ENCODE measurements at places on chromosomes 11 and 22.

DNA sequence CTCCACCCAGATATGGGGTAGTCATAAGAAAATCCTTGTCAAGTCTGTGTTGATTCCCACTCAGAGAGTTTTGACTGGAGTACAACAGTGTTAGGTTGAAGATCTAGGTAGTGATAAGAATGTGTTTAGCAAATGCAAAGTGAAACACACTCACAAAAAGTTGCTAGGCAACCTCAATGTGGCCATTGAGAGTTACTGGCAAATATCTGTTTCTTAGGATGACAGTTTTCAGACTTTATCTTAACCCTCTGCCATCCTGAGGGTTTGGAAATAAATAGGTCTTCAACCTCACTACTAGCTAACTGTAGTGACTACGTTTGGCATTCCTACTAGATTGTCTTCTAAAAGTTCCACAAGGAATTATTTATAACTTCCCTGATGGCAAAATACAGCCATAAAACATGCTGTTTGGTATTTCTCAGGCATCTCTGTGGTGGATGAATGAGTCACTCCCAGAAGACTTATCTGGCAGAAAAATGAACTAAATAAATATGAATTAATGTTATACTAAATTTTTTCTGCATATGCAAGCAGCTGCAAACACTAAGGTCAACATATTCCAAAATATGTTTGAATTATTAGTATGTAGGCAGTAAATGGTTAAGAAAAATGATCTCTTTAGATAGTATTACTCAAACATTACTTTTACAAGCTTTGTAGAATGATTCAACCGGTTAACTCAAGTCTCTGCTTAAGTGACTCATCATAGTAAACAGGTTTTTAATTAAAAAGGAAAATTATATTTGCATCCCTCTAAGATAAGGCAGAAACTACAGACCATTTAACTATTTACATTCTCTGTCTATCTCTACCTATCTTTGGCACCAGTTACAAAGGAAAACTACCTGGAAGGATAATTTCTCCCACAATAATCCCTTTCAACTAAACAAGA is 17.1 kb upstream of the SYTL2 start:
- DNase-seq = peak; percentile 96

GRCh38 chr22:31631436-31631835 is 30.6 kb downstream of the PISD start:
- DNase-seq = no peak

DNA sequence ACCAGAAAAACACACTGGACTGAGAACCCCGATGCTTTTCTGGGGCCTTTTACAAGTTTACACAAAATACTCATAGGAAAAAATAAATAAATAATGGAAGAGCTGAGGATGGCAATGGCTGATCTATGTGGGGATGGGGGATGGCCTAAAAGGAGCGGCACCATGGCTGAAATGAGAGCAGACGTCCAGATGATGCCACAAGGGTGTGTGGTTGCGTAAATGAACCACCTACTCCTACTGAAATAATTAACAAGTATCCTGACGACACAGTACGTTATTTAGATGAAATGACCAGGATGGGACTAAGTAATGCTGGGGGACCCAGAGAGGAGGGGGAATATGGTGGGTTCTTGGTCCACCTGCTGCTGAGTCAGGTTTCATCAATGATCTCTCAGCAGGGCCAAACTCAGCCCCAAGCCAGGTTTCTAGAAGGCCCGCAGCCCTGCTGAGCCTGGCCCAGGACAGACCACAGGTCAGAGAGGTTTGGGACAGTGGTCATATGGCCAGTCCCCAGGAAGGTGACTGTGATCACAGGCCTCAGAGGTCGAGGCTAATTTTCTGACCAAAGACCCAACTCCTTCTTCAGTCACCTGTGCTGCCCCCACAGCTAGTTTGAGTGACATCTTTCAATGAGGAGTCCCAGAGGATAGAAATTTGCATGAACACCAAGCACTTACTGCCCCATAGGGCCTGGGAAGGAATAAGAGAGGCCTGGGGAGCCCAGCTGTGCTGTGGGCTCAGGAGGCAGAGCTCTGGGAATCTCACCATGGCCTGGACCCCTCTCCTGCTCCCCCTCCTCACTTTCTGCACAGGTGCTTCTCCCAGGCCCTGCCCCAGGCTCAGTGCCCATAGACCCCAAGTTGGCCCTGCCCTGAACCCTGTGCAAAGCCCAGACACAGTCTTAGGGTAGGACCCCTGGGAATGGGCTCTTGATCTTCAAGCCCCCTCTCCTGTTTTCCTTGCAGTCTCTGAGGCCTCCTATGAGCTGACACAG is 76.3 kb upstream of the IGLL5 start:
- no peak for DNase-seq

GRCh38 chr11:133515107-133515506 is 17.2 kb downstream of the OPCML start:
- no peak for DNase-seq

DNA sequence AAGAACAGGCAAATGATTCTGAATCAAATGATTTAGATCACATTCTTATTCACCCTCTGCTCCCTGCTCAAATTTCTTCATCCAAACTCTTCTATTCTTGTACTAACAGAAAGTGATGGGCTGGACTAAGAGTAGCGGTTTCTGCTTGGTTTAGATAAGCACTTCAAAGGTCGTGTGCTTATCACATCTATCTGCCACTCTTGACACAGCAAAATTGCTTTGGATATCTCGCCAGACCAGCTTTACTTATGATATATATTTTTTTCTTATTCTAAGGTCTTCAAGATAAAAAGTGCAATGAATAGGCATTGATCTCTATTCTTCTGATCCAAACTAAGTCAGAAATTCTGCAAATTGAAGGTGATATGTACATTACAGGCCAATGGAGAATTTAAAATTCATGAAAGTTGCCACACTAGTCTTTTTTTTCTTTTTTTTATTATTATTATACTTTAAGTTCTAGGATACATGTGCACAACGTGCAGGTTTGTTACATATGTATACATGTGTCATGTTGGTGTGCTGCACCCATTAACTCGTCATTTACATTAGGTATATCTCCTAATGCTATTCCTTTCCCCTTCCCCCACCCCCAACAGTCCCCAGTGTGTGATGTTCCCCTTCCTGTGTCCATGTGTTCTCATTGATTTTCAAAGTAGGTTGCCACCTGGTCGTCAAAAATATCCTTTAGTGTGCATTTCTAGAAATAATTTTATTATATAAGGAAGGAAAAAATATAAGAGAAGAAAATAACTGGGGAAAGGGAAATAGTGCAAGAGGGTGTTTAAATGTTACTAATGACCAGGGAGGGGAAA is 1941.0 kb upstream of the RAG2 start:
- no peak for DNase-seq

- no peak for DNase-seq
These were observed 4.6 kb upstream of the ACER3 start for GRCh38 chr11:76856106-76856505.

DNA sequence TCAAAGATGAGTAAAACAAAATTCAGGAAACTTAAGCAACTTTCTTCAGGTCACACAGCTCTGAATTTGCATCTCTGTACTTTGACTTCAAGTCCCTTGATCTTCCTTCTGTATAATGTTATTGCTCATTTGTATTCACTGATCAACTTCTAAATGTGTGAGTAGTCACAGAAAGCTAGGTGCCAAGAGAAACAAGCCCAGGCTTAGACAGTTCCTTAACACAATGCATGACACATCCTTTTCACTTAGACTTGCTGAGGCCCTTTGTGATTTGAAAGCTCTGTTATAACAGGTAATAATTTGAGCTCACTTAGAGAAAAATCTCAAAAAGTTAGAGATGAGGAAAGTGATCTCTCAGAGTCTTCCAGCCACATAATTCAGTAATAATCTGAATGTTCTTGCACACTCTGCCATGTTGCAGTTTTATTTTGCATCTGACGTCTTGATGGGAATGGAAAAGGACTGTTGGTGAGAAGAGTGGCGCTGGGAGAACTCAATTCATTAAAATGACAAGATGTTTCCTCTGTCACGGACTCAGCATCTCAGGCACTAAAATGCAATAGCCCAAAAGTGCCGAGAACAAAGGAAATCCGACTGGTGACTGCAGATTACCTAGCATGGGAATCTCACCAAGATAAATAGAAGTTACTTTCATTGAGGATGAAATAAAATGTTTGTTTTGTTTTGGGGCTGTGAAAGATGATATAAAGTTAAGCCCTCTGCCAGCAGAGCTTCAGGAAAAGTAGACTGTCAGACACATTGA is 665.3 kb downstream of the OPCML start:
- DNase-seq = peak; percentile 37

GRCh38 chr11:130096042-130096441 is 26.3 kb downstream of the APLP2 start:
- no peak for DNase-seq

DNA sequence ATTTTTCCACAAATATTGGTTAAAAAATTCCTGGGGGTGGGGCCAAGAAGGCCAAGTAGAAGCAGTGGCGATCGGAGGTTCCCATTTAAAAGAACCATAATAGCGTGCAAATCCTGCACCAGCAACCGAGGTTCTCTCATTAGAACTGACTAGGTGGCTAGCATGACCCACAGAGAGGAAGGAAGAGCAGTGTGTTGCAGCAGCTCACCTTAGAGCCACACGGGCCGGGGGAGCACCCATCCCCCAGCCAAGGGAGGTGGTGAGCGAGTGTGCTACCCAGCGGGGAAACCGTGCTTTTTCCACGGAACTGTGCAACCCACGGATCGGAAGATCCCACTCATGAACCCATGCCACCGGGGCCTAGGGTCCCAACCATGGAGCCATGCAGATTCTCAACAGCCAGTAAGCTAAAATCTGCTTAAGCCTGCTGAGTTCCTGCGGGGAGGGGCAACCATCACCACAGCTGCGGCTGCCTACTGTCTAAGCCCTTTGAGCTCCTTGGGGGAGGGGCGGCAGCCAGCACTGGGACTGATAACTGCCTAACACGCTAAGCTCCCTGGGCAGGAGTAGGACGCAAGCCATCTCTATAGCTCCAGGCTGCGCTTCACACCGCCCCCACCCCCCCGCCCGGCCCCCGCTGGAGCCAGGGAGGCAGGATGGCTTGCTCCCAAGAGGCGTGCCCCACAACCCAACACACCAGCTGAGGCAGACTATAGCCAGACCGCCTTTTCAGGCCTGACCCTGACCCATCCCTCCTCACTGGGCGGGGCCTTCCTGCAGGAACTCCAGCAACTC is 21.0 kb upstream of the HTATIP2 start:
- DNase-seq = no peak

GRCh38 chr22:24763872-24764485 is 10.5 kb downstream of the PIWIL3 start:
- no peak for DNase-seq

DNA sequence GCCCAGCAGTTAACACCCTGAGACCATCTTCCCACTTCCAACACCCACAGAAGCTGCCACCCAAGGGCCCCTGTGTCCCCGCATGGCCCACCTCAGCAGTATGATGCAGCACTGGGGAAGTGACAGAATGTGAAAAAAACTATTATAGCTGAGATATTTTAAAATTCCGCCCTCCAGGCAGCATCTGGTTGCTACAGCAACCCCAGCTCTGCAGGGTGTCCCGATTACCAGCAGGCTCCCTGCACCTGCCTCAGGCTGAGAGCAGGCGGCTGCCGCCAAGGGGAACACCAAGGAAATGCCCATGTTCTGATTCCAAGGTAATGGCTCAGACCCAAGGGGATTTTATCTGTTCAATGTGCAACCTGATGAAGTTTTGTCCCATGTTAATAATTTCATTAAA is 10.5 kb upstream of the TMEM121B start:
- no peak for DNase-seq

GRCh38 chr11:76659672-76660532 is 10.6 kb downstream of the LRRC32 start:
- no peak for DNase-seq

DNA sequence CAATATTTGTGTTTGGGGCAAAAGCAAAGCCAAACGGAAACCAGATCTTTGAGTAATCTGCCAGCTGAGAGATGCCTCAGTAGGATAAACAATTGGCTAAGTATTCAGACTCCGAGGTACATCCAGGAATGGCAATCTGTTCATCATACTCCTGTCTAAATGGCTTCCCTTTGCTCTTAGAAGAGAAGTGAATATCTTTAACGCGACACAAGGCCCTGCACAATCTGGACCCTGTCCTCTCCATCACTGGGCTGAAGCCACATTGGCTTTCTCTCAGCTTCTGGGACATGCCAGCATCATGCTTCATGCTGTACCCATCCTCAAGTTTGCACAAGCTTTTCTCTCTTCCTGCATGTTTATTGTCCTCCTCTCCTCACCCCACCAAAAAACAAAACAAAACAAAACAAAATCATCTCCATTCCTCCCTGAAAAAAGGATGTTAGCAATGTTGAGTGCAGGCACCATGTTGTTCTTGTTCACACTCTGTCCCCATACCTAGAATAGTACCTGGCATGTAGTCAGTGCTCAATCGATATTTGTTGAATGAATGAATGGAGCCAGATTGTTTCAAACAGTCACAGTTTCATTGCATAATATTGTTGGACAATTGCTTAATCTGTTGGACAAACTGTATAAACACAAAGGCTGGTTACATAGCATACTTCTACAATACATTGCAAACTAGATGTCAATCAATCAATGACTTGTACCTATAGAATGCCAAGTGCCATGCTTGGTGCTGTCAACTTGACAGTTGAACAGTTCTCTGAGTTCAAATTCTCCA is 38.2 kb upstream of the SESN3 start:
- no peak for DNase-seq

DNA sequence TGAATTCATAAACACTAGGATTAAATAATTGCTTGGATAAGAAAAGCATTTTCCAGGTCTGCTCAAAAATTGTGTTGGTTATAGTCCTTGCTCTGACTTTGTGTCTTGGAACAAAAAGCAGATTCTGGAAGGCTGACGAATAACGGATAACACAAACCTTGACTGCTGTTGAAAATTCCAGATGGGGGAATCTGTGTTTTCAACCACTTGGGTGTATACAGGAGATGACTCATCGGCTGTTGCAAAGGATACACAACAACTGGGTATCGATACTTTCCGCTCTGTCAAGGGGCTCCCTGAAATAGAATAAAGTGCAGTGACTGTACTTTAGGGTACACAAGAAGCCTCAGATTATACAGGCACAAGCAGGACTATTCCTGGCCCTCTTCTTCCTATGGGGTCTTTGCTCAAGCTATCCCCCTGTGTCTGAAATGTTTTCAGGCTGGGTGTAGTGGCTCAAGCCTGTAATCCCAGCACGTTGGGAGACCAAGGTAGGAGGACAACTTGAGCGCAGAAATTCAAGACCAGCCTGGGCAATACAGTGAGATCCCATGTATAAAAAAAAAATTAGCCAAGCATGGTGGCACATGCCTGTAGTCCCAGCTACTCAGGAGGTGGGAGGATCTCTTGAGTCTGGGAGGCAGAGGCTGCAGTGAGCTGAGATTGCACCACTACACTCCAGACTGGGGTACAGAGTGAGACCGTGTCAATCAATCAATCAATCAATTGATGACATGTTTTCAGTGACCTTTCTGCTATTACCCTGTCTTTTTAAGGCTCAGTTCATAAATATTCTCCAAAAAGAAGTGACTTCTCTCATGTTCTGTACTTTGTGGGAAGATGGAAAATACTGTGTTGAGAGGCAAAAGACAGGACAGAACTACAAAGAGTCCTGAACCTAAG is 48.6 kb upstream of the UCP3 start:
- DNase-seq = peak; percentile 52

Measured in fibroblast of skin of abdomen (primary cell).